T-helper 17 cell (primary cell): ENCODE measurements at places on chromosomes 12 and 14.

DNA sequence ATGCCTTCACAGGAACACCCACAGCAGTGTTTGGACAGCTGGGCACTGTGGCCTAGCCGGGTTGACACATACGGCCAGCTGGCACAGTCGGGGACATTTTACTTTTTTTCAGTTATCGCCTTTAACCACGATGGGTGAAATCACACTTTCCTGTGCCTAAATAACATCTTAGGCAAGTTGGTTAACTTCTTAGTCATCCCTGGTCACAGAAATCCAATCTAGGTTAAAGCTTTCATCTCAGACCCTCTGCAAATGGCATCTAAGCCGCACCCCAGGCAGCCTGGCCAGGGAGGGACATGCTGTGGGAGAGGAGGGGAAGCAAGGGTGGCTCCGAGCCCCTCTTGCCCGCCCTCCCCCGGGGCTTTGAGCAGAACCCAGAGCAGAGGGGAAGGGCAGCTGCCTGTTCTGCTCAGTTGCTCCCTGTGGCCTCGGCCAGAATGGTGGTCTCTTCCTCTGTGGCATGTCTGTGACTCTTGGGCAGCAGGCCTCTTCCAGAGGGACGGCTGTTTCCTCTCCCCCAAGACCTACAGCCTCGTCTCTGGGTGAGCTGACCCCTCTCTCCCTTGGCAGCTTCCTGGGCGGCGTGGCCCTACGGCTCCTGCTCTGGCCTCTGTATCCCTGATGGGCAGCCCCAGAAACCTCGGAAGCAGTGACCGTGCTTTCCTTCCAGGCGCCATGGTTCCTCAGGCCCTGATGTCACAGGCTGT, 85.4 kb upstream of the DYNC1H1 start:
- DNase-seq, result no peak

- DNase-seq, result no peak
Measured at GRCh38 chr12:15726027-15726877, 62.9 kb downstream of the EPS8 start.

GRCh38 chr12:98073610-98074009, 441.8 kb upstream of the TMPO start:
- DNase-seq, result no peak

- DNase-seq, result no peak
Measured at GRCh38 chr12:89733579-89734201, 25.1 kb upstream of the ATP2B1 start.

DNA sequence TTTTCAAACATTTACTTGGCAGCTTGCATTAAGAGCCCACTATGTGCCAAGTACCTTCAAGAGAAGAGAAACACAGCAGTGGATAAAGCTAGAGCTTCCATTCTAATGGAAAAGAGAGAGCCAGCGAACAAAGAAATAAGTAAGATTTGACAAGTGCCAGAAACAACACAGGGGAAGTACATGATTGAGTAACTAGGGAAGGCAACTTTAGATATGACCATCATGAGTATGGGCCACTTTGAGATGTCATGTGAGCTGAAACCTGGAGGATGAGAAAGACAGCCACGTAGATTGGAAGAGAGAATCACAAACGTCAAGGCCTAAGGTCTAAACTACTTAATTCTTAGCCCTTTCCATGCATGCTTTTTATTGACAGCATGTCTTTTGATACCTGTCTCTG, 121.4 kb downstream of the ITPR2 start:
- no peak for DNase-seq

DNA sequence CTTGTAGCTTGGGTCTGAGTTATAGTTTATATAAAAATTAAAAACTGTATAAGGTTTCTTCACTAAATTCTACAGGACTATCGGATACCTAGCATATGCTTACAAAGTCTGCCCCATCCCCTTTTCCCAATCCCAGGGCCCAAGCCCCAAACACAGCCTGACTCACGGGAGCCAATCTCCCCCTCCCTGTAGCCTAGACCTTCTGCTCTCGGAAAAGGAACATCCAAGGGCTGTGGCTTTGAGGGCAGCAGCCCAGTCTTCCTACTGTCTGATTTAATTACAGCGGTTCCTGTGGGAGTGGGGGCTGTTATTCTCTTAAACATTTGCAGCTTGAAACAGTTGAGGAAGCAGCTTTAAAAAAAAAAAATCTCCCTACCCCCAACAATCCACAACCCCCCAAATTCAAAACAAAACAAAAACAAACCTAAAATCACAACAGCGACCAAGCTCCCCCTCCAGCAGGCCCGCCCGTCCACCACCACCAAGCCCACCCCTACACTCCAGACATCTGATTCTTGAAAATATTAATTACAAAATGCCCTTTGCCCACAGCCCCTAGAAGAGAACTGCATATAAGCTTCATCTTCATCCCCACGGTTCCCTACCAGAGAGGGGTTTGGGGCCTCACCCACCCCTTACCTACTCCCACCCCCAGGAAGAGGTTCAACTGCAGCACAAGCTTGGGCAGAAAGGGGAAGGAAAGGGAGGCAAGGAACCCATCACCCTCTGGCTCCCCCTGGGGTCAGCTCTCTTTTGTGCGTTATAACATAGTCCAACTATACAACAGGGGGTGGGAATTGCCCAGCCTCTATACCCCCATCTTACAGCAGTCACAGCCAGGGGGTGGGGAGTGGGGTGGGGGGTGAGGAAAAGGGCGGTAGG, 1.1 kb upstream of the PRKAG1 start:
- DNase-seq, result no peak

- DNase-seq, result no peak
Measured at GRCh38 chr12:43856972-43857371, 21.1 kb downstream of the TMEM117 start.

GRCh38 chr14:25046301-25046943, 3.5 kb downstream of the STXBP6 start:
- no peak for DNase-seq

GRCh38 chr12:69687390-69687789, 11.7 kb downstream of the BEST3 start:
- DNase-seq, result no peak

DNA sequence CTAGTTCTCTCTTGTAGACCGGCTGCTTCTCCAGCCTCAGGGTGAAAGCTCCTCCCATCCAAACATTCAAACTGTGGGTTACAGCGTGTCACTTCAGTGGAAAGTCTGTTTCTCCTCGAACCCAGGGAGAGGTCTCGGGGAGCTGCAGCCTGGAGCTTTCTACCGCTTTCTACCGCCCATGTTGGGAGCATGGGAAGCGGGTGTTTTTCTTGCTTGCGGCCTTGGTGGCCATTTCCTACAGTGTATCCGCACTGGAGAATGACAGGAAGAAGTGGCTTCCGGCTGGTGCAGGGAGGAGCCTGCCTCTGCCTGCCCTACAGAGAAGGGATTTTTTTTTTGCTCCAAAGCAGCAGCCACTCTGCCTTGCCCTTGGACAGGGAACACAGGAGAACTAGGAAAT, 21.2 kb downstream of the ZFP36L1 start:
- DNase-seq, result no peak

- no peak for DNase-seq
Measured at GRCh38 chr14:71702786-71703185, 229.4 kb upstream of the RGS6 start.

GRCh38 chr12:30622509-30622908, 73.2 kb downstream of the IPO8 start:
- no peak for DNase-seq

DNA sequence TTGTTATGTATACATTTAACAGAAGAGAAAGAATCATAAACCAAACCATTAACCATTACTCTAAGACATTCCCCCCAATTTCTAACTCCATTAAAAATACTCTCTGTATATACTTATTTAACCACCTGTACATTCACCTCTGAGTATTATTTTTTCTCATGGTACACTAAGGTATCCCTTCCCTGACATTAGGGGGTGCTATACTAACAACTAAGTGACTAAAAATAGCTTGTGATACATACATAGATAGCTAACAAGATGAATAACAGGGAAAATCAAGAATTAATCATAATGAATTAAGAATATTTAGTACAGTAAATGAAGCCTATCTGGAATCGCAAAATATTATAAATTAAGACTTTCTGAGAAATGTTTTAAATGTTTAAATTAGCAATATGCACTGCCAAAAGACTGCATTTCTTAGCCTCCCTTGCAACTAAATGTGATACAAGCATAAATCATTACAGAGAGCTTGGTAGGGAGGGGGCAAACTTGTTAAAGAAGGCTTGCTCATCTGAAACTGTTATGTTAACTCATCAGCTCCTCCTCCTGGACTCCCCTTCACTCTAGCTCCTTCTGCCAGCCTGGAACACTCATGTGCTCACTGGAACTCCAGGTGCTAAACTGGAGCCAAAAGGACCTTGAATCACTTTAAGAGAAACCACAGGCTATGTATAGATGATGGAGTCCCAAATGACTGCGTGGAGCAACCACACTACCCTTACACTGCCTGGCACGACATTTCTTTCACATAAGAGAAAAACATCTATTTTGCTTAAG, 14.9 kb downstream of the C2CD5 start:
- DNase-seq, result no peak

DNA sequence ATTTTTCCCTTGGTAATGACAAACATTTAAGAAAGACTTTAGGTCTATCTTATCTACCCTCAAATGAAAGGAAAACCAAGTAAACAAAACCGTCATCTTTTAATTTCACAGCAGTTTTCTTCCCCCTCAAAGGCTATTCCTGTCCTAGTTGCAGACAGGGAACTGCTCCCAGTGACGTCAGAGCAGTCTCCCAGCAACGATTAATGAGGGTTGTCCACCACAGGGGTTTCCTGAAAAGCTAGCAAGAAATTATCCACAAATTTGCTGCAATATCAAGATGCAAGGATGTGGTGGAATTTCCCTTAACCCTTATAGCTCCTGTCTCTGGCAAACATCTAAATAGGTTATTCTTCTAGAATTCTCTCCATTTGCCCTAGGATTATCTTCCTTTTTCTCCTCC, 89.1 kb upstream of the STAC3 start:
- no peak for DNase-seq

DNA sequence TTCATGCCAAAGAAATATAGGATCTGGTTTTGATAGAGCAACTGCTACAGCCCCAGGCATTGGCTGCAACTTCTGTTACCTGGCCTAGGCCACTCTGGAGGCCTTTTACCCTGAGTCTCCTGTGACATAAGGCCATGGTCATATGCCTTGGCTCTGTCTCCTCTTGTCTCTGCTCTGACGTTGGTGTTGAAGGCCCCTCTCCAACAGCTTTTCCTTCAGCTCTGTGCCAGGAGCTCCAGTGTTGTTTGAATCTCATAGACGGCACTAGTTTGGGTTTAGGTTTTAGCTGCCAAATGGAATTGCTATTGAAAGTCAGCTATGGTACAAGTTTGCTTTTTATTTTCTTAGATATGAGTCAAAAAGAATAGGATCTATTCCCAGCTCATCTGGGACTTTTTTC, 41.1 kb downstream of the TTLL5 start:
- DNase-seq, result no peak

DNA sequence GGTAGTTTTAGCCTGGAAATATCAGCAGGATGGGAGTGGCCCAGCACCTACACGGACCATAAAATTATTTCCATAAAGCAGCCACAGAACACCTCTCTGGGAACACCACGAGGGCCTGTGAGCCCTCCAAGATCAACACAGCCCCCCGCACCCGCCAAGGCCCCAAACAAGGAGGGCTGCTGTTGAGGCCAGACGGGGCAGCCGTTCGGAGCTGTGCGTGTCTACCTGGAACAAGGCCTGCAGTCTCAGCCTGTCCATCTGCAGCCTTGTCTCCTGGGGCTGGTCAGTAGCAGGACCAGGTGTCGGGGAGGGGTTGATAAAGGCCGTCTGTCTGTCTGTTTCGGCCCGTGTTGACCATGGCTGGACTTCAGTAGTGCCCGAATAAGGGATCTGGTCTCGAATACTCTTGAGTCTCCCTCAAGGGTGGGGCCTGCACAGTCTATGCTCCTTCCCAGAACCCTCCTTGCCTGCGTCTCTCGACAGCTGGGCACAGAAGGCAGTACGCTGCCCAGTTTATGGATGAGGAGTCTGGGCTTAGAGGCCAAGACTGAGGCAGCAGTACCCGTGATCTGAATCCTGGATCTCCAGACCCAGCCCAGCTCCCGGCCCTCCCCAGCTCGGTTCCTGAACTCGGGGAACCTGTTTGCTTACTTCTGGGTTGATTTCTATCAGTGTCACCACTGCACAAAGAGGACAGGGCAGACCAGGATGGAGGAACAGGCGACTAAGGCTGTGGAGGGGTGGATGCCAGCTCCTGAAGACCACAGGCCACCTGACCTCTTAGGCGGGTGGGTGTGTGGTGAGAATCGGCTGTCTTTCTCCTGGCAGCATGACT, 23.1 kb upstream of the DLK1 start:
- no peak for DNase-seq

GRCh38 chr12:92574911-92575570, 127.7 kb upstream of the PLEKHG7 start:
- DNase-seq, result no peak

DNA sequence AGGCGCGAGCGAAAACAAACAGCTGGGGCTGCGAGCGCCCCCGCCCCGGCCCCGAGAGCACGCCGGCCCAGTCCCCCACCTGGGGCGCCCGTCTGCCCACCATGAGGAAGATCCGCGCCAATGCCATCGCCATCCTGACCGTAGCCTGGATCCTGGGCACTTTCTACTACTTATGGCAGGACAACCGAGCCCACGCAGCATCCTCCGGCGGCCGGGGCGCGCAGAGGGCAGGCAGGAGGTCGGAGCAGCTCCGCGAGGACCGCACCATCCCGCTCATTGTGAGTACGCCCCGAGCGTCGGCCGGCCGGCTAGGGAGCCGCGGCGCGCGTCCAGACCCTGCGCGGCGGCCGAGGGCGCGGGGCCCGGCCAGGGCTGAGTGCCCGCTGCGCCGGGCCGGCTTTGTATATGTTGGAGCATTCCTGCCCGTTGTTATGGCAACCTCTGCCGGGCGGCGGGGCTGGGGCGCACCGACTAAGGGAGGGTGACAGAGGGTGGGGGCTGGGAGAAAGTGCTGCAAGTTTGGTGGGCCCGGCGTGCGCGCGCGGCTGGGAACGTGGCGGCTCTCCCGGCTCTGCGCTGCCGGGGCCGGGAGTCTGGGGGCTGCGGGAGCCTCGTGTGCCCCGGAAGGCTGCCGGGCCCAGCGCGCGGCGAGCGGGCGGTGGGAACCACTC, 367 bp downstream of the GALNT16 start:
- DNase-seq, result no peak

DNA sequence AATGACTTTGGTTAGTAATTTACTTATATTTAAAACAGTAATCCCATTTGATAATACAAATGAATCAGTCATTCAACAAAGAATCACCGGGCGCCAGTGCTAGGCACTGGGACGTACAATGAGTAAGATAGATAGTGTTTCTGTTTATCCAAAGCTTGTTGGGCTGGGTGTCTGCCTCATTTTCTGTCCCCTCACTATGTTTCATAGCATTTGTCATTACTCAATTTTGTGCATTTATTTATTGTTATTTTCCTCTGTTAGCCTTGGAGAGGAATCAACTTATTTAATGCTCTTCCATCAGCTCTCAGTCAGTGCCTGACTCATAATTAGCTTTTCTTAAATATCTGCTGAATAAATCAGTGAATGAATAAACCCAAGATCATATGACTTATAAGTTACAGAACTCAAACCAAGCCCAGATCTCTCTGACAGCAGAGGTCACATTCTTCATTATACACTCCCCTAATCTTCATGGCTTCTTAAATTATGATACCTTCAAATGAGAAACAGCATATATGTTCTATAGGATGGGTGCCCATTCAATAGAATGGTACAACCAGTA, 86.2 kb downstream of the TSPAN8 start:
- no peak for DNase-seq

- no peak for DNase-seq
Measured at GRCh38 chr12:25755971-25756260, 202.6 kb upstream of the RASSF8 start.
